ENCODE measurements at places on chromosomes 3 and 15. TPM values are rescaled to one million over a fixed set of nuclear protein-coding genes. Genes with fewer than 3 reads are reported as not detected.

The CSPG5 gene
- total RNA-seq = 0.66 TPM

GRCh38 chr3:169148448-169149348 lies 514.8 kb downstream of the MECOM start:
- DNase-seq = no peak

The SHC4 gene
- total RNA-seq = 0.50 TPM

DNA sequence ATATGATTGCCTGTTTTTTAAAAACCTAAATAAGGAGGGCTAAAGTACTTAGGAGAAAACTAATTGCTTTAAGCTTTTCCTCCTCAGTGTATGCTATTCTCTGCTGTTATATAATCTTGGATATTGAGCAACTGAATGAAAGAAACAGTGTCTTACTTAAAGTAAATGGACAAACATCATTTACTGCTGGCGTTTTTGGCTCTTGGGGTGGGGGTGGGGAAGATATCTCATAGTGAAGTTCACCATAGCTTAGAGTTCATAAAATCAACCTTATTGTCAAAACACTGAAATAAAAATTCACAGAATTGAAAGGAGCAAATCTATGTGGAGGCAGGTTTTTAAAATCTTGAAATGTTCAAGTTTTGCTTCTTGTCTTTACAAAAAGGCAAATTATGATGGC lies 256.4 kb upstream of the SOX2 start:
- DNase-seq = no peak

The ACTR8 gene
- total RNA-seq = 31.4 TPM

DNA sequence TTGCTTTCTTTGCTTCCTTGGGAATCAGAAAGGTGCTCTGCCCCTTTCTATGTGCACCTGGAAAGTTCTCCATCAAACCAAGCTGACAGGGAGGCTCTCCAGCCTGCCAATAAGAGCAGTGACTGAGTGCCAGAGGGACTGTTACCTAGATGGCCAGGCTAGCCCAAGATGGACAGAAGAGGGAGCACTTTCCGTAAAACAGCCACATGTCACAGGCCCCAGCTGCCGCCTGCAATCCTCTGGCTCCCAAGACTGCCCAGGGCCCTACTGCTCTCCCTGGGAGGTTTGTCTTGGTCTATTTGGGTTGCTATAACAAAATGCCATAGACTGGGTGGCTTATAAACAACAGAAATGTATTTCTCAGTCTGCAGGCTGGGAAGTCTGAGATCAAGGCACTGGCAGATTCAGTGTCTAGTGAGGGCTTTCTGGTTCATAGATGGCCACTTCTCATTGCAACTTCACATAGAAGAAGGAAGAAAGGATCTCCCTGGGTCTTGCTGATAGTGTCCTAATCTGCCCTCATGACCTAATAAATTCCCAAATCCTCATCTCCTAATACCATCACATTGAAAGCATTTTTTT lies 72.3 kb downstream of the TAMM41 start:
- peak; percentile 49 for DNase-seq

The PRR20G gene
- not detected for total RNA-seq

DNA sequence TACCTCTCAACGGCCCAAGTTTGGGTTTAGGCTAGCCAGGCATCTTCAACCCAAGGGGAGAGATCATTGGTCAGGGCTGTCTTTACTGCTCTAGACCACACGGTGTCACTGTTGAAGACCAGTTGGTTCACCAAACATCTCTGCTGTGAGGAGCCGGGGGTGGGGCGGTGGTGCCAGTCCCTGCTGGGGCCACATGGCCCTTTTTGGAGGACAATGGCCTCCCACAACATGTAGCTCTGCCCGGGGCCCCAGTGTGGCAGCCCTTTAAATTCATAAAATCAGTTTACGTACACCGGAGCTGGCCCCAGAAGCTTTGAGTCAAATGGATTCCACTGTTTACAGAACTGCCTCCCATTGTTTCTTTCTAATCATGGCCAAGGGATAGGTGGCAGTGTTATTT lies 19.1 kb upstream of the TM4SF18 start:
- DNase-seq = peak; percentile 62

- no peak for DNase-seq
These were observed 21.3 kb downstream of the GPR15 start for GRCh38 chr3:98553021-98553563.

DNA sequence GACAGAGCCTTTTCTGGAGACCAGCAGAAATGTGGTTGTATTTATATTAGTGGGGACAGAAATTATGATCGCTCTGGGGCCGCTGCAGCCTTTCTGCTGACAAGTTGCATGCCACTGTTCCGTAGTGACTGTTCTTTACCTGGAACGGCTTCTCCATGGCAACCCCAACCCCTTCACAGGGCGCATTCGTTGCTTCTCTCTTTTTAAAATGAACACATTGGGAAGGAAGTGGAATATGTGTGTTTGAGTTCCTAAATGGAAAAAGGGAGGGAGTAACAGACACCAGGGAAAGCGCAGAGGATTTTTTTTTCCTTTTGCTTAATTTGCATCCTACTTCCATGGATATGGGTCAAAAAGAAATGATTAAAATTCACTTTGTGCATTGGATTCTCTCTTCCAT lies 482.0 kb upstream of the SUCLG2 start:
- DNase-seq = no peak

- DNase-seq = no peak
These were observed 15.4 kb upstream of the AADAC start for GRCh38 chr3:151798466-151798865.

DNA sequence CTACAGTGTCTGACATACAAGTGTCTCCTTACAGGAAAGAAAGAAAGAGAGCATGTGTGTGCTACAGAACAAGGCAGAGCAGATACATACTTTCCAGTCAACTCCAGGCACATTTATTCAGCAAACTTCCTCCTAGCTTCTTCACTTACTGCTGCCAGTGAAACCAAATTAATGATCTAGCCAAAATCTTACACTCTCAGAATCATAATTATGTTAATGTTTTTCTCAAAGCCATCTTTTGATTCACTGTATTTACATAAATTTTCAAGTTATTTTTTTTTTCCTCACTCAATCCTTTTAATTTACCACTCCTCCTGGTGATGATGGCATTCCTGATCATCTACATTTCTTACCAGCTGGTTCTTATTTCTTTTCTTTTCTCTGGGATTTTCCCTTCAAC lies 326.7 kb downstream of the IGSF11 start:
- DNase-seq = no peak

- no peak for DNase-seq
These were observed 384.5 kb upstream of the IL12A start for GRCh38 chr3:159604151-159604581.

DNA sequence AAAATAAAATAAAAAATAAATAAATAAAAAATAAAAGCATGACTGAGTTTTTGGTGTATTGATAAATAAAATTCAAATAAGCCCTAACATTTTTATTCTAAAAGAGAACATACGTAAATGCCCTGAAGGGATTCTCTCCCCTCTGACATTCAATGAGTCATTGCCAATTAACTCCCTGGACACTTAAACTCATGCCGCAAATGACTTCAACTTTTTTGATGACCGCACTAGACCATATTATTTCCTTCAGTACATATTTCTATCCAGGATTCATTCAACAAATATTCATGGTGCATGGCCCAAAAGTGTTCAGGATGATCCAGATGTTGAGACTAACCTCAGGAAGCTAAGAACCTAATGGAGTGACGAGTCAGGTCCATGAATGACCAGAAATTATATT lies 195.9 kb upstream of the LRRN1 start:
- no peak for DNase-seq

The KCNAB1 gene
- 0.07 TPM for total RNA-seq

- DNase-seq = no peak
These were observed 50.2 kb upstream of the MGA start for GRCh38 chr15:41610048-41610447.

The SCG5 gene
- 9.6 TPM for total RNA-seq

DNA sequence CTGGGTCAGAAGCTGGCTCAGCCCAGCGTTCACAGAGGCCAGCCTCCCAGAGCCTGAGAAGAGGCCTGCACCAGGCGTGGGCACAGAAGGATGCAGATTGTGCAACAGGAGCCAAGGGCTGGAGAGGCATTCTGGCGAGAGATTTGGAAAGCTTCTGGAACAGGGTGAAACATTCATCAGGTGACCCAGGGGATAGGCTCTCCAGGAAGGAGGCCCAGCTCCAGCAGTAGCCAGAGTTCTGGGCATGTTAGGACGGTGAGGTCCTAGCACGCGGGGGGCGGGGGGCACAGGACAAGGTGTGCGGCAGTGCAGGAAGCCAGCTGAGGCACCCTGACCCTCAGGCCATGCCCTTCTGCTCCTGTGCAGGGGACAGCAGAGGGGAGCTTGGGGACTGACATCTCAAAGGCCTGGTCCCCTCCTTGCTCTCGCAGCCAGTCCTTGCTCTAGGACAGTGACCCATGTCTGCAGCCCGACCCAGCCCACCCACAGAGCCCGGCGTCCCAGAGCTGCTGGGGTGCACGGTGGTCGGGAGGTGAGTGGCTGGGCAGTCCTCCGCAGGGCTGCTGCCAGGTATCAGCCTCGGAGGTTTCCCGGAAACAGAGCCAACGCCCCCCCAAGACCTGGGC lies 111.7 kb upstream of the KLF13 start:
- DNase-seq = peak; percentile 50

The BFSP2 gene
- not detected for total RNA-seq

- no peak for DNase-seq
These were observed 2.8 kb downstream of the EFHB start for GRCh38 chr3:19931180-19931692.

Data from colonic mucosa (tissue), 4 donors.